NCI-H510A (cell line): ENCODE measurements at places on chromosomes 11 and 22.

DNA sequence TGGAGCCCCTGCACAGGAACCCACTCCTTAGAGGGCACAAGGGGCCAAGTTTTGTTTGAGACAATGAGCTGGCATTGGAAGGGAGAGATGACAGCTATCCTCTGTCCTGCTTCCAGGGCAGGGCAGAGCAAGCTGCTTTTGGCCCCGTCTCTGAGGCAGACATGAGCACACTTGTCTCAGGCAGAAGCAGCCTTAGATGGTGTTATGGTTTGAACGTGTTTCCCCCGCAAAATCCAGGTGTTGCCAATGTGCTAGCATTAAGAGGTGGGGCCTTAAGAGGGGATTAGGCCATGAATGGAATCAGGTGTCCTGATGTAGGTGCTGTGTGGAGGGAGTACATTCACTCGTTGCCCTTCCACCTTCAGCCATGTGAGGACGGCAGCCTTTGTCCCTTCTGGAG, 2.5 kb downstream of the TP53AIP1 start:
- DNase-seq, result no peak

DNA sequence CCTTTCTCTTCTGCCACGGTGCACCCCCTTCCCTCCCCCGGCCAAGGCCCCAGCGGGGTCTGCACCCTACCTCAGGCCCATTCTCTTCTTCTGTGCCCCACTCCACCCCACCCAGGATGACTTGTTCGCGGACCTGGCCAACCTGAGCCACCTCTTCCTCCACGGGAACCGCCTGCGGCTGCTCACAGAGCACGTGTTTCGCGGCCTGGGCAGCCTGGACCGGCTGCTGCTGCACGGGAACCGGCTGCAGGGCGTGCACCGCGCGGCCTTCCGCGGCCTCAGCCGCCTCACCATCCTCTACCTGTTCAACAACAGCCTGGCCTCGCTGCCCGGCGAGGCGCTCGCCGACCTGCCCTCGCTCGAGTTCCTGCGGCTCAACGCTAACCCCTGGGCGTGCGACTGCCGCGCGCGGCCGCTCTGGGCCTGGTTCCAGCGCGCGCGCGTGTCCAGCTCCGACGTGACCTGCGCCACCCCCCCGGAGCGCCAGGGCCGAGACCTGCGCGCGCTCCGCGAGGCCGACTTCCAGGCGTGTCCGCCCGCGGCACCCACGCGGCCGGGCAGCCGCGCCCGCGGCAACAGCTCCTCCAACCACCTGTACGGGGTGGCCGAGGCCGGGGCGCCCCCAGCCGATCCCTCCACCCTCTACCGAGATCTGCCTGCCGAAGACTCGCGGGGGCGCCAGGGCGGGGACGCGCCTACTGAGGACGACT, 15.9 kb downstream of the RTN4RL2 start:
- DNase-seq, result no peak

GRCh38 chr22:35479985-35480550, 60.6 kb upstream of the RASD2 start:
- DNase-seq, result no peak

DNA sequence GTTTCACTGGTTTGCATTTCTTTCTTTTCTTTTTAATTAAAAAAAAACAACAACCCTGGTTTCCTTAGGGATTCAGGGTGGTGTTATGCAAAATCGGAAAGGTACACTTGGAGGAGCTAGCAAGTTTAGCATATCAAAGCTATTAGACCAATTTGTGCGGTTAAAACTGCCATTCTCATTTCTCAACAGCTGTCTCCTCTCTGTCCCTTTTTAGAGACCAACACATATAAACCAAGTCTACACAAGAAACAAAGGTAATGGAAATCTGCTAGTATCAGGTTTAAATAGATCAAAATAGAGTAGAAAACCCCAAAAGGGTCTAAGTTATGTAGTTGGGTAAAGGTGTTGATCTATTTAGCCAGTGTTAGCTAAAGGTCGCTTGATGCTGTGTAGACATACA, 1.7 kb upstream of the SESN3 start:
- no peak for DNase-seq

- no peak for DNase-seq
Observed at GRCh38 chr22:39514373-39514973, 5.9 kb upstream of the ATF4 start.
